CD8-positive, alpha-beta memory T cell (primary cell): ENCODE measurements at places on chromosomes 4 and X.

DNA sequence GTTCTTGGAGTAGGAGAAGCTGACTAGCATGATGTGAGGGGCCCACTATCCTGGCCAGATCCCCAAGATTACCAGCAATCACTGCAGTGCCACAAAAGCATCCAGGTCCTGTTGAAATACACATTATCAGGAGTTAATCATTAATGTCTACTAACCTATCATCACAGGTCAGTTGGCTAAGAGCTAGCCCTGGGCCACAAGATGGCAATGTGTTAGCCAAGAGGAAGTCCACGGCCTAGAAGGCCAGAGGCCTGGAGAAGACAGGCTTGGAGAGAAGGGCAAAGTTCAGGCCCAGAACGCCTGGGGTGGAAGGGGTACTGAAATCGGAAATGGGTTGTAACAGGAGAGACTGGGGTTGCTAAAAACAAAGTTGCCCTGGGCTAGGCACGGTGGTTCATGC is 19.9 kb upstream of the KIAA1210 start:
- DNase-seq, result no peak

DNA sequence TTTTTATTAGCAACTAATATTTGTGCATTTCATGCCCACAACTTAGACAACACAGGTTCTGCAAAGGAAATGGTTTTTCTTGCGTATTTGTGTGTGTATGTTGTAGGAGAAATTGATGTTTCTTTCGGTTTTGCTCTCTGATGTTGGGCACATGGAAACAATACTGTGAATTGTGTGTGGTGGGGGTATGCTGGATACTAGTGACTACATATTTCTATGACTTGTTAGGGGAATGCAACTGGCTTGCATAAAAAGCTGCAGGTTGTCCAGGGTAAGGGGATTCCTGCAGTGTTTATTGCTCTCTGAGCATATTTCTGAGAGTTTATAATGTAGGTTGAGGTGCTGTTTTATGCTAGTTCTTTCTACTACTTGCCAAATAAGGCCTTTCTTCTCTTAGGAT is 11.6 kb downstream of the DLG3 start:
- no peak for DNase-seq

DNA sequence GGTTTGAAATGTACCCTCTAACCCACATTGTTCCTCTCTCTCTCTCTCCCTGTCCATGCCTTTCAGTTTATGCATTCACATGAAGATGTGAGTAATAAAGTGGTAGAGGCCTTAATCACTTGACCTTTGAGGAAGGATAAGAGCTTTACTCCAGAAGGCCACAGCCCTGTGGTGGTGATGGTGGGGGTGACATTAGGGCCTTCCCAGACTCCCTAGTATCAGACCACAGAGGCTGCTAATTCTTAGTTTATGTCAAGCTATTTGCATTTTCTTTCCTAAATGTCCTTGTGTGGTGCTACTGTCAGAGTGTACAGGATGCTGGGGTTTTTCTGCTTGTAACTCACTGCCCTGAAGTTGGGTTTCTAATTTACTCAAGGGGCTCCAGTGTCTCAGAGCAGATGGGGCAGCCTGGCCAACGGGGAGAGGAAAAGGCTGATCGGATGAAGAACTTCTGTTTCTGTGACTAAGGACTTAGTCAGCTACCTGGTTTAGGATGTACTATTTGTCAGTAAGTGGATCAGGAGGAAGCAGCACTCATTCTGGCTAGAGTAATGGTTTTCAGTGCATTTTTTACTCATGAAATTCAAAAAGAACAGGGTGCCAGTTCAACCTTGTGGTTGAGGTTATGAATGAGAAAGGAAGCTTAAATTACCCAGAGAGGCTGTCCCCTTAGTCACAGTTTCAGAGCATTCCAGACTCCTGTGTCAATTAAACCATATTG is 509.6 kb upstream of the DIPK2B start:
- no peak for DNase-seq

DNA sequence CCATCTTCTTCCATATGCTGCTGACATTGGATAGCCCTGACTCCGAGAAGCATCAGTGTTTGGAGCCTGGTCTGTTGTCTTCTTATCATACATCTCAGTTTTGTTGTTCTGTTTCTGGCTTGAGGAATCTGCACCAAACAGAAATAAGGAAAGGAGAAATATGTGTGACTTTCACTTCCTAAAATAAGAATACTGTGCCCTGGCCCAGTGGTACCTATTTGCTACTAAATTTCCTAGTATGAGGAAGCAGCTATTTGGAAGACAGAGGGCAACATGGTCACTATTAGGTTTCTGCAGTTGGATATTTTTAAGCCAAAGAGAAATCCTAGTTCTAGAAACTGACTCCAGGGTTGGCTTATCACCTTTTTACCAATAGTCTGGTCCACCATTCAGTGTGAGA is 16.8 kb downstream of the CT47C1 start:
- DNase-seq, result no peak

GRCh38 chr4:74830928-74831327 is 36.6 kb upstream of the BTC start:
- DNase-seq, result no peak

DNA sequence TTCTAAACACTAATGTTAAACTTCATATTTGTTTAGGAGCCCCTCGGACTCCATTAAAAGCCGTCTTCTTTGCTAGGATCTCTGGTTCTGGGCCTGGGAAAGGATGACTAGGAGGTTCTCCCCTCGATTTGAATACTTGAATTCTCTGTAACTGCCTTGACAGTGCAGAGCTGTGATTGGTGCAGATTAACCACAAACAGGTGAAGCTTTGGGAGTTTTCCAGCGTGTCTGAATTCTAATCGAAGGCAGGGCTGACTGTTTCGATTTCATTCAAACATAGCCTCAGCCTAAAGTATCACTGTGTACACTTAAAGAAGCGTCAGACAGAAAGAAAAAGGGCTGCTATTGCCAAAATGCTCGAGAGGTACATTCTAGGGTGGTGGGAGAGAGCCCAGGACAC is 29.0 kb downstream of the TFDP3 start:
- no peak for DNase-seq

GRCh38 chr4:83606898-83607297 is 71.0 kb downstream of the GPAT3 start:
- DNase-seq, result no peak

GRCh38 chr4:83036991-83037665 is 2.1 kb downstream of the COPS4 start:
- no peak for DNase-seq

DNA sequence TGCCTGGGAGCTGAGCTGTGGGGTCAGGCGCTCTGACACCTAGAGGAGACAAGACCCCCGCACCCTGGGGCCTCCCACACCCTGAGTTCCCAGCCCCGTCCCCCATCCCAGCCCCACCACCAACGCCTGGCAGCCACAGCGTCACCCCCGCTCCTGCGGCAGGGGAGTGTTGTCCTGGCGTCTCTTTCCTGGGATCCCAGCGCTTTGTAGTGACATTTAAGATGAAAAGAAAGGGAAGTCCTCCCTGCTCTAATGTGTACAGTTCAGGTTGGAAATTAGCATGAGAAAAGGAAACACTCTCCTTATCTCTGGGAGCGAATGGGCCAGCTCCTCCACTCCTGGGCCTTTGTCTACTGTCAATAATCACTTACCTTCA is 112.1 kb downstream of the FAM53A start:
- no peak for DNase-seq

- DNase-seq, result no peak
Measured at GRCh38 chr4:145878501-145879435, 59.9 kb downstream of the ZNF827 start.

GRCh38 chr4:5463936-5464650 is 244.3 kb downstream of the EVC2 start:
- DNase-seq, result no peak

DNA sequence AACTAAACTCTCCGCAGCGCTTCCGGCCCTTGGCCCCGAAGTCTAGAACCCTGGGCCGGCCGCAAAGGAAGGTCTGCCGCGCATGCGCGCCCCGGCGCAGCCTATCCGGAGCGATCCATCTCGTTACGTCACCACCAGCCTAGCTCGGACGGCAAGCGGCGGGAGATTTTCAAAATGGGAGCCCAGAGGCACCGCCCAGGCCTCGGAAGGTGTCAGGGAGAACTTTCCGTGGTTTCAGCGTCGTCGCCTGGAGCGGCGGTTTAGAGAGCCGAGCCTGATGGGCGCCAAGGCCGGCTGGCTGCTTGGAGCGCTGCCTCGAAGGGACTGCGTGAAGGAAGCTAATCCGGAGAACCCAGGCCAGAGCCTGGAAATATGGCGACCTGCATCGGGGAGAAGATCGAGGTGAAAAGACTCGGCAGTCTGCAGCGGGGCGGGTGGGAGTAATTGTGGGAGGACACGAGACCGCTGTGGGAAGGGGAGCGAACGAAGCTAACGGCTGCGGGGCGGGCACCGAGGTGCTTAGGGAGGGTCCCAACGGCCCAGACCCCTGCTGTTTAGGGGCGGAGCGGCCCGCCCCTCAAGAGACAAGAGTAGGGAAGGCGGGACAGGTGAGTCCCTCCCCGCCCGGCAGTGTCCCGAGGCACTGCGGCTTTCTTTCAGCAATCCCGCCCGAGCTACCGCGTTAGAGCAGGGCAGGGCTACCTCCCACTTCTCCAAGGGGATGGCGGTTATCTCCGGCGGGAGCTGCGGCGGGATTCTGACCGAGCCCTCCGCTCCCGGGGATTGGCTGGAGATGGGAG is at the start of gene PLK4:
PLK4 (plus strand) TSS at position 131 of the 800 bp plus-strand sequence; CDS start at position 373, 242 bp downstream.
- peak; percentile 88 for DNase-seq

DNA sequence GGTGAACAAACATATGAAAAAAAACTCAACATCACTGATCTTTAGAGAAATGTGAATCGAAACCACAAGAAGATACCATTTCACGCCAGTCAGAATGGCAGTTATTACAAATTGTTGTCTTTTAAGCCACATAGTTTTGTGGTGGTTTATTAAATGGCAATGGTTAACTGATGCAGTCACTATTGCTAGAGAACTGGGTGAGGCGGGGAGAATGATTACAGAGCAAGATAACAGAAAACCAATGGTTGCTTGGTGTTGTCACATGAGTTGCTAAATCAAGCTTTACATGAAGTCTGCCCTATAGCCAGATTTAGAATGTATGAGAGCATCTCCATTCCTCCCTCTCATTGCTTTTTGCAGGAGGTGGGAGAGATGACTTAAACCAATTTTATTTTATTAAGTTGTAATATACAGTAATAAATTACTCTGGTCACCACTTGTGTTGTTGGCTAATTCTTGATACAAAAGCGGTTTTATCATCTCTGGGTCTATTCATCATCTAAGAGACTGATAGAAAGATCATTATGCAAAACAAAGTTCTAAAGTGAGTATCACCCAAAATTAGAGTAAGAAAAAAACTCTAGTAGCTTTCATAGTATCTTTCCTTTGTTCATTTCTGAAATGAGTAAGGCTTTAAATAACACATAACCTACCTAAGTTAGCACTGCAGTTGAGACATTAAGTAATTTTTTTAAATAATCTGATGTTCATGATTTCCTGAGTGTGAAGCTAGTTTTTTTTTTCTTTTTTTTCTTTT is 859.5 kb downstream of the STIM2 start:
- no peak for DNase-seq

DNA sequence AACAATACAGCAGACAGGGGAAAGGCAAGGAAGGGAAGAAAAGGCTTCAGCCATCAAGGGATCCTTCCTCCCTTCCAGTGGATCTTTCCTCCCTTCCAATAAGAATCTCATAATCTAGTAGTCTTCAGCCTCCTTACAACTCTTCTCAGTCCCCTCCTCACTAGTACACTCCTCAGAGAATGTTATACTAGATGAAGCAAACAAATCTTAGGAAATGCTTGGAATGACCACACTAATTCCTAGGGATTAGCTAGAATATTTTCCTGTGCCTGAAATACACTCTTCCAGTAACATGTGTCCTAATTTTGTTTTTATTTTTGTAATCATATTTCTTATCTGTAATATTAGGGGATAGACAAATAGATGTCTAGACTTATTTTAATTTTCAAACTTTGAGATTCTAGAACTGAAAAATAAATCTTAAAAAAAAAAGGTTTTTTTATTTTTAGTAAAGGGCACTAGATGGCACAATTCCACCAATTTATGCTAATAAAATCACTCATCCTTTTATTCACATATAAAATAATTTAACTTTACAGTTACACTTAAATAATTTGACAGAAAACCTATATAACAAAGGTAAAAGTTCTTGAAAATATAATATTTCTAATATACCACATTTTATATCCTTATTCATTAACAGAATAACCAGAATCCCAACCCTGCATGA is 7.0 kb upstream of the STPG2 start:
- no peak for DNase-seq

- no peak for DNase-seq
Measured at GRCh38 chr4:99950913-99951254, 809 bp upstream of the H2AZ1 start.

GRCh38 chrX:1292575-1293290 is 24.1 kb downstream of the CSF2RA start:
- no peak for DNase-seq

- DNase-seq, result no peak
Measured at GRCh38 chr4:109410226-109410625, 23.4 kb upstream of the SEC24B start.

- DNase-seq, result no peak
Measured at GRCh38 chrX:46340696-46341095, 204.5 kb downstream of the ZNF674 start.

- DNase-seq, result no peak
Measured at GRCh38 chr4:18961879-18962278, 940.3 kb upstream of the LCORL start.

GRCh38 chr4:34066126-34066525 is 2178.2 kb downstream of the ARAP2 start:
- DNase-seq, result no peak

DNA sequence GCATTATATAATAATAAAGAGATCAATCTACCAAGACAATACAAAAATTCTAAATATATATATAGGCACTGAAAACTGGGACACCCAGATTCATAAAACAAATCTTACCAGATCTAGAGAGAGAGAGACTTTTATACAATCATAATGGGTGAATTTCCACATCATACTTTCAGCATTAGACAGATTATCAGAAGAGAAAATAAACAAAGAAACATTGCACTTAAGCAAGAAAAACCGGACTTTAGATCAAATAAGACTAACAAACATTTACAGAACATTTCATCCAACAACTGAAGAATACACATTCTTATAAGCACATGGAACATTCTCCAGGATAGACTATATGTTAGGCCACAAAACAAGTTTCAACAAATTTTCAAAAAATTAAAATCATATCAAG is 245.1 kb downstream of the INPP4B start:
- no peak for DNase-seq

GRCh38 chr4:84433633-84434222 is 65.4 kb downstream of the NKX6-1 start:
- no peak for DNase-seq

GRCh38 chr4:102867278-102868152 is 1.3 kb upstream of the CISD2 start:
- no peak for DNase-seq

DNA sequence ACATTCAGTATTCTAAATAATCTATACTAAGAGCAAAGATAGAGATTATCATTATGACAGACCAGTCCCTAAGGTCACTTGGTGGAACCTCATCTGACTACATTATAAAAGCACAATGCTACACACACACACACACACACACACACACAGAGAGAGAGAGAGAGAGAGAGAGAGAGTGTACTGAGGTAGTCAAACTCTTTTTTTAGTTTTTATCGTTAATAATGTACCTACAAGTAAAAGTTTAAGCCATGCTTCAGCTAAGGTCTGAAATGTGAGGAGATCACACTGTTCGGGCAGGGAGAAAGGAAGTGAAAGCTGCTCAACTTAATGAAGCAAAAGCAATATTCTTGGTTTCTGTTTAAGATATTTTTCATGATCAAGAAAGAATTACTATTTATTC is 75.8 kb upstream of the CCDC160 start:
- no peak for DNase-seq
